ENCODE measurements at places on chromosomes 13 and 19.

- no peak for DNase-seq
Measured at GRCh38 chr13:73757481-73758233, 376.5 kb downstream of the KLF12 start.

- no peak for DNase-seq
Measured at GRCh38 chr13:80860845-80861244, 519.9 kb upstream of the SPRY2 start.

DNA sequence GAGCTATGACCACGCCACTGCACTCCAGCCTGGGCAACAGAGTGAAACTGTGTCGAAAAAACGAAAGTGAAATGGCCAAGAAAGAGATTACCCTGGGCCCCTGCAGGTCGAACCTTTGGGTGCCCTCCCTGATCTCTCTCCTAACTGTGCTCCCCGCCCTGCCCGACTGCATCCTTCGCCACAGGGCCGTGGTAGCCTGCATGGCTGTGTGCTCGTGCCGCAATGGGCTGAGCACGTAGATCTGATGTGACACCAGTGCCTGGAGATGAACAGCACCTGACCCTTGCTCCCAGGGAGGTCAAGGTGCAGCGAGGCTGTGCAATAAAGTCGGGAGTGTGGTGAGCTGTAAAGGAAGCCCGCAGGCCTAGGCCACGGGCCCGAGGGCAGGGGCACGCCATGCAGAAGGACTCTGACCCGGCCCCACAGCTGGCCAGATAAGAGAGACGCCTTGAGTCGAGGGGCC is 60.2 kb downstream of the PEX11G start:
- DNase-seq: no peak

DNA sequence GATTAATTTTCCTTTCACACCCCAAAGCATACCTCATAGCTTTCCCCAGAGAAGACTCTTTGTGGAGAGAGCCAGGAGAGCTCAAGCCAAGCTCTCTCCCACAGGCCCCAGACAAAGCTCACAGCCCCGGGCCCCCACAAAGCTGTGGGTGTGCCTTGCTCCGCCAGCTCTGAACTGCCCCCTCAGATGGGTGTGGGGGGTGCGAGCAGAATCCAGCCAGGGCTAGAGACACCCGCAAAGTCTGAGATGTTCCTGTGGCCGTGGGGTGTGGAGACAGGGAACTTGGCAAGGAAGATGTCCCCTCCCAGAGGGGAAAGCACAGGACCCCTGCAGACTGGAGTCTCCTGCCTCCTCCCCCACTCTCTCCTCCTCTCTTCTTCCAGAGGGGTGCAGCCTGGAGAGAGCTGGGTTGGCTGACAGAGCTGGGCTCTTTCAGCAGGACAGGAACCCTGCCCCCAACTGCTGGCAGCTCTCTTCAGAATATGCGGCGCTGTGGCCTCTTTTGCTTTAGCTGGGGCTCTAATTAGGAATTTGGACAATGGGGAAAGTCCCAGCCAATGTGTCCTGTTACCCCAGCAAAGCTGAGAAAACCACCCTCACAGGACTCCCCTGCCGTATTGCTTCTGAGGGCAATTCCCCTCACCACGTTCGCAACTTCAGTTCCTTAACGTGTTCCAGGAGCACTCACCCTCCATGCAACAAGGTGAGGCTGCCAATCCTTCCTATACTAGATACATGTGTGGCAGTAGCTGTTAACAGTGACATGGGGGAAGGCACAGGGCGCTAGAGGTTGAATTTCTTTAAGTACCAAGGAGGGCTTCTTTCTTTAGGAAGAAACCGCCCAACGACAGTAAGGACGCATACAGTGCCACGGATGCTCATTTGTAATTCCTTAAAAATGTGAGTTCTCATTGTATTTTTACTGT is 170.0 kb downstream of the COL4A1 start:
- no peak for DNase-seq

GRCh38 chr19:2722541-2723344 is 1.6 kb upstream of the DIRAS1 start:
- no peak for DNase-seq

- no peak for DNase-seq
Measured at GRCh38 chr19:29918891-29919290, 23.1 kb upstream of the URI1 start.

GRCh38 chr19:15114153-15114540 is 6.9 kb downstream of the SYDE1 start:
- no peak for DNase-seq

DNA sequence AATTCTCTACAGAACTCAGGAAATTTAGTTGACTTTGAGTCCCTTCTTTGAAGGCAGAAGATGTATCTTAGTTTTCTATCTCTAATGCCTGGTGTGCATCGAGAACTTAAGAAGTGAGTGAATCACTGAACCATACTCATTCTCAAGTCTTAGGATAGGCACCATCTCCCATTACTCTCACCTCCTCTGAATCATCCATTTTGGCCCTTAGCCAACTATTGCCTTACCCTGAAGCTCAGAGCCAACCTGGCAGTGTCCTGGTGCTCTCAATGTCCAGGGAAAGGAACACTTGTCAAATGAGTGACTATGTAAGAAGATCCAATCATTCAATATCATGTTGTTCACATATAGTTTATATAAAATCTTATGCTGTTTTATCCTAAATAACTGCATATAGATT is 146.6 kb downstream of the RGCC start:
- DNase-seq: no peak

GRCh38 chr13:93562676-93563075 is 336.1 kb downstream of the GPC6 start:
- no peak for DNase-seq

DNA sequence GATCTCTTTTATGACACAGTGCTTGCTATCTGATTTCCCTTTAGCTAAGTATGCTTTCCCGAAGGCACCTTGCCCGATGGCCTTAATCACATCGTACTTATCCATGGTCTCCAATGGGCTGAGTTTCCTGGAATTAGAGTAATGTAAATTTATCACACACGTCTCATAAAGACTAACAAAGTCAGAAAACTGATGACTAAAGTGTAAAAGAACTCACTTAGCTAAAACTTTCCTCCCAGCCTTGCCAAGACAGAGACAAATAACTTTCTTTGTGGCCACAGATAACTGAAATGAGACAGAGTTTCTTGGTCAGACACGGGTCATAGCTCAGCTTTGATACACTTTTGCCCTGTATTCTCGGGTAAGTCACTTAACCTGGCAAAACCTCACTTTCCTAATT is 1.5 kb downstream of the NEK5 start:
- no peak for DNase-seq

GRCh38 chr13:113862191-113862930 is 1.5 kb downstream of the GAS6 start:
- DNase-seq: no peak

- DNase-seq: no peak
Measured at GRCh38 chr13:21475115-21475514, 16.0 kb upstream of the ZDHHC20 start.

- no peak for DNase-seq
Measured at GRCh38 chr13:34003656-34004055, 185.7 kb downstream of the RFC3 start.

- DNase-seq: no peak
Measured at GRCh38 chr19:17654993-17655392, 33.2 kb downstream of the UNC13A start.

GRCh38 chr13:20772401-20773131 is 1.2 kb downstream of the EEF1AKMT1 start:
- DNase-seq: no peak

GRCh38 chr13:111920306-111920931 is 146.5 kb upstream of the SOX1 start:
- DNase-seq: no peak

DNA sequence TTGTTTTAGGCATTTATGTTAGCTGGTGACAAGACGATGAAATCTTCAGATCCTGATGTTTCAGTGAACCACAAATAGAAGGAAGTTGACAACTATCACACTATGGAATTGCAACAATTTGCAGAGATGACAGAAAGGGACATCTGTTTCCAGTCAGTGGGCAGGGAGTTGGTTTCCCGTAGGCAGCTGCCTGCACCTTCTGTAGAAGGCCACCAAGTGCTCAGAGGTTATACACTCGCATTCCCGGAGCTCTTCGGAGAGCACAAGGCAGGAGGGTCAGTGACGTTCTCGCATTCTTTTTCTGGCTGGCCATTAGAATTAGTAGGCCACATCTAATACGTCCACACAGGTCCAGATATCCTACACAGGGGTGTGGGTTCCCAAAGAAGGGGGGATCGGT is 129.4 kb downstream of the SHISA2 start:
- DNase-seq: no peak

- DNase-seq: no peak
Measured at GRCh38 chr19:7864690-7865074, 9.5 kb downstream of the PRR36 start.

GRCh38 chr13:45713721-45714120 is 11.6 kb downstream of the CBY2 start:
- DNase-seq: no peak

DNA sequence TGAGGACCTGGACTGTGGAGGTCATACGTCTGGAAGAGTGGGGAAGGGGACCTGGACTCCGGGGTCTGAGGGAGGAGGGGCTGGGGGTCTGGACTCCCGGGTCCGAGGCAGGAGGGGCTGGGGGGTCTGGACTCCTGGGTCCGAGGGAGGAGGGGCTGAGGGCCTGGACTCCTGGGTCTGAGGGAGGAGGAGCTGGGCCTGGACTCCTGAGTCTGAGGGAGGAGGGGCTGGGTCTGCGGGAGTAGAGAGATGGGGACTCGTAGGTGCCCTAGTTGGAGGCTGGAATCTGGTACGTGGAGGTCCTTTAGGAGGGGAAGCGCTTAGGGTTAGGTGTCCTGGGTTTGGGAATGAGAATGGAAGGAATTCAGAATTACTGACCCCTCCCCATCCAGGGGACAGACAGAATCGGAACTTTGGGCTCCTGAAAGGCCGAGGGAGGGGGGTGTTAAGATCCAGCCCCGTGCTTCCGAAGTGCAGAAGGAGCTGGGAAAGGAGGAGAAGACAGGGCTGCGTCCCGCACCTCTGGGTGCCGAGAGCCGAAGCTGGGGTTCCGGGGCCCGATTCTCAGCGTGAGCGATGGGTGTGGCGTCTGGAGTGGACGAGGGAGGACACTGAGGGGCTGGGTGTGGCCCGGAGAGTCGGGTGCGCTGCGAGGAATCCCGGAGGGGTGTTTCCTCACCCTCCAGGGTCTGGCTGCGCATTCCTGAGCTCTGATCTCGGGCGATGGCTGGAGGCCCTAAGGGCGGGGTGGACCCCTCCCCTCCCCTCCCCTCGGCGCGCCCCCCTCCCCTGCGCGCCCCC is 608 bp downstream of the MYADM start:
- peak; percentile 67 for DNase-seq
